Smooth muscle cell of bladder (primary cell): ENCODE measurements at places on chromosomes 7 and 10. TPM values are rescaled to one million over a fixed set of nuclear protein-coding genes. Genes with fewer than 3 reads are reported as not detected.

Gene DYDC2
- not detected in 2 replicates for total RNA-seq

Gene LMOD2
- not detected in 2 replicates for total RNA-seq

Gene BTBD16
- total RNA-seq, result under 0.01 TPM in 1 of 2 replicates, not detected in the other

Gene SPDYE16
- total RNA-seq, result 0.14 TPM in 1 of 2 replicates, not detected in the other

Gene PDK4
- total RNA-seq, result 13.1 and 16.2 TPM in 2 replicates
